ENCODE measurements at places on chromosomes 3 and 15. TPM values are rescaled to one million over a fixed set of nuclear protein-coding genes. Genes with fewer than 3 reads are reported as not detected.
A peak's percentile ranks its signal among the peaks of the same experiment; 100 is the strongest.

The KCNAB1 gene
- 11.7 TPM for total RNA-seq

DNA sequence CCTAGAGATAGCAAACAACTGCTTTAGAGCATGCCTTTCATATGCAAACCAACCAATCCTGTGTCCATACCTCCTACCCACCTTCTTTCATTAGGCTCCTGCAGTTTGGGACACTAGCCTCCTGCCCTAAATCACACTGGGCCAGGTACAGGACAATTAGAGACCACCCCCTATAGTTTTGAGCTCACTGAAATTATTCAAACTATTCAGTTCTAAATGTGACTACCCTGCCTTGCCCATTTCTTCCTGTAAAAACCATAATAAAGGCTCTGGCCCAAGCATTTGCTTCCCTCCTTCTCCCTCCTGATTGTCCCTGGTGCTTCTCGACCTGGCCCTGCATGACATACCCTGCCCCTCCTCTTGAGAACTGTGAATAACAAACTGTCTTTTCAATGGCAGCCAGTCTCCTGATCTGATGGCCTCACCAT lies 31.4 kb upstream of the LRIG1 start:
- no peaks in the 10 kb centered on the region for H3K4me1 ChIP-seq
- no peaks in the 10 kb centered on the region for H3K36me3 ChIP-seq
- no peak overlapping the region for H3K27ac ChIP-seq
- H3K4me3 ChIP-seq, result no peak overlapping the region
- no peak for DNase-seq
- no peaks in the 10 kb centered on the region for H3K27me3 ChIP-seq

The ARPP21 gene
- total RNA-seq, result not detected

The SPINK8 gene
- not detected for total RNA-seq

DNA sequence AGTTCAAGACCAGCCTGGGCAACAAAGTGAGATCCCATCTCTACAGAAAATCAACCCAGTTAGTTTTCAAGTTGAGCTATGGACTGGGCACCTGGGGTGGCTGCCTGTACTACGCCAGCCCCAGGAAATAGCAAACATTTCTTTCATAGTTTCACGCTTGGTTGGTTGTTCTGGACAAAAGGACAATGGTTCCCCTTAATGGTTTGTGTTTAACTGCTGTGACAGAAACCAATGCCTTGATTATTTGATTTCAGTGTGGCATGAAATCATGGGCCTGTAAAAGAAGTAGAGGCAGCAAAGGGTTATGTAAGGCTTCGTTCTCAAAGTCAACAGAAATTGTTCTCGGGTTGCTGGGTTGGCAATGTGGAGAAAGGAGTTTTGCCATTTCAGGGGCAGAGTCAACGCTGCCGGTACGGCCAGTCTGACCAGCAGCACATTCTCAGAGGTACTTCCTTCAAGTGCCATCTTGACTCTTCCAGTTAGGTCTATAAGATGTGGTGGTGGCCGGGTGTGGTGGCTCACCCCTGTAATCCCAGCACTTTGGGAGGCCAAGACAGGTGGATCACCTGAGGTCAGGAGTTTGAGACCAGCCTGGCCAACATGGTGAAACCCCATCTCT lies 12.7 kb downstream of the LCMT2 start:
- no peaks in the 10 kb centered on the region for H3K4me1 ChIP-seq
- peaks cover 6% of the 10 kb centered on the region for H3K27me3 ChIP-seq
- no peaks in the 10 kb centered on the region for H3K36me3 ChIP-seq
- no peak for DNase-seq
- H3K4me3 ChIP-seq, result no peak overlapping the region
- H3K27ac ChIP-seq, result no peak overlapping the region

- H3K36me3 ChIP-seq, result no peaks in the 10 kb centered on the region
- no peak overlapping the region for H3K27ac ChIP-seq
- no peak for DNase-seq
- H3K27me3 ChIP-seq, result no peaks in the 10 kb centered on the region
These were observed 148.5 kb downstream of the OSBPL10 start for GRCh38 chr3:31832551-31832950.

DNA sequence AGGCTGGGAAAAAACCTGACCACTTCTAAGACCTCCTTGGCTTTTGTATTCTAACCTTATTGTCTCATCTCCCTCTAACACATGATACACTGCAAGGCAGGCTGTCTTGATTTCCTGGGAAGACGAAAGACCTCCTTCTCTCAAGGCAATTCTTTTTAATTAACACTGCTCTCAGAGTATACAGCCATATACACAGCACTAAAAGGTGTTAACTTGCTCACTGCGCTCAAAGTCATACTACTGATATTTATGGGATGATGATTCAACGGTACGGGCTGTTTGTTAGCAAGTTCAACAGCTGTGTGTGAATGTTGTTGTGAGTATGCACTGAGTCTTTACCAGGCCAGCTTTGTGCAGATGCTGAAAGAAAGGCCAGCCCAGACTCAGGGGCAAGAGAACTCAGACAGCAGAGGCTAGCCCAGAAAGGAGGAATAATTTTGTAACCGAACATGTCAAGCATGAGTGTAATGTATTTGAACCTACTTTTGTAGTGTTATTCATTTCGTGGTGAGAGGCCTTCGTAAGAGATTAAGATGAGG lies 229.9 kb downstream of the IL5RA start:
- no peak overlapping the region for H3K4me3 ChIP-seq
- no peak for DNase-seq
- no peaks in the 10 kb centered on the region for H3K4me1 ChIP-seq
- no peaks in the 10 kb centered on the region for H3K27me3 ChIP-seq
- H3K27ac ChIP-seq, result no peak overlapping the region

GRCh38 chr3:150545419-150546225 lies 674 bp downstream of the SERP1 start:
- peak overlapping the region; percentile 97 for H3K27ac ChIP-seq
- DNase-seq, result peak; percentile 30
- no peaks in the 10 kb centered on the region for H3K27me3 ChIP-seq

- no peak overlapping the region for H3K4me3 ChIP-seq
- H3K4me1 ChIP-seq, result no peaks in the 10 kb centered on the region
- H3K36me3 ChIP-seq, result no peaks in the 10 kb centered on the region
- no peak for DNase-seq
These were observed 27.1 kb upstream of the C3orf49 start for GRCh38 chr3:63791974-63792373.

GRCh38 chr3:39934696-39935095 lies 125.3 kb downstream of the MYRIP start:
- H3K27me3 ChIP-seq, result no peaks in the 10 kb centered on the region
- no peaks in the 10 kb centered on the region for H3K36me3 ChIP-seq
- H3K27ac ChIP-seq, result no peak overlapping the region

The SLC2A2 gene
- not detected for total RNA-seq

DNA sequence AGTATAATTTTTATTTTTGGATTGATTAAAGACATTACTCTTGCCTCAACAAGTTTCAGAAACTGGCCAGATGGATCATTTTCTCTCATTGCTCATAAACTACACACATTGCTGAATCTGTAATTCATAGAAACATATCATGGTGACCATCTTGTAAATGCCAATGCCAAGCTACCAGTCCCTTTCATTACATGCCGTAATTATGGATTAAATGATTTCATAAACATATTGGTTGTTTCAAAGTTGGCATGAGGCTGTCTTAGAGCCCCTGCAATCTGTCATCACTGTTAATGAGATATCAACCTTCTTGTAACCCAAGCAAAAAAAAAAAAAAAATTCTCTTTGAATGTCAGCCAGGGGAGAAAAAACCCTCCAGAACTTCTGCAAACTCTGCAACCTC lies 112.2 kb downstream of the DCLK3 start:
- H3K27me3 ChIP-seq, result no peaks in the 10 kb centered on the region
- no peaks in the 10 kb centered on the region for H3K4me1 ChIP-seq
- DNase-seq, result no peak
- no peak overlapping the region for H3K4me3 ChIP-seq
- no peak overlapping the region for H3K27ac ChIP-seq
- H3K36me3 ChIP-seq, result no peaks in the 10 kb centered on the region

DNA sequence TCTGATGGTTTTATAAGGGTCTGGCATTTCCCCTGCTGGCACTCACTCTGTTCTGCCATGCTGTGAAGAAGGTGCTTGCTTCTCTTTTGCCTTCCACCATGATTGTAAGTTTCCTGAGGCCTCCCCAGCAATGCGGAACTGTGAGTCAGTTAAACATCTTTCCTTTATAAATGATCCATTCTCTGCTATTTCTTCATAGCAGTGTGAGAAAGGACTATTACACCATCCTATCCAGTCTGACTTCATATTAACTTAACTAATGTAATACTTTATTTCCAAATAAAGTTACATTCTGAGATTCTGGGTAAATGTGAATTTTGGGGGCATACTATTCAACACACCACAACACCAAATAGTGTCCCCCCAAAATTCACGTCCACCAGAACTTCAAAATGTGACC lies 22.2 kb upstream of the MAP3K13 start:
- H3K36me3 ChIP-seq, result no peaks in the 10 kb centered on the region
- DNase-seq, result no peak
- no peak overlapping the region for H3K27ac ChIP-seq

DNA sequence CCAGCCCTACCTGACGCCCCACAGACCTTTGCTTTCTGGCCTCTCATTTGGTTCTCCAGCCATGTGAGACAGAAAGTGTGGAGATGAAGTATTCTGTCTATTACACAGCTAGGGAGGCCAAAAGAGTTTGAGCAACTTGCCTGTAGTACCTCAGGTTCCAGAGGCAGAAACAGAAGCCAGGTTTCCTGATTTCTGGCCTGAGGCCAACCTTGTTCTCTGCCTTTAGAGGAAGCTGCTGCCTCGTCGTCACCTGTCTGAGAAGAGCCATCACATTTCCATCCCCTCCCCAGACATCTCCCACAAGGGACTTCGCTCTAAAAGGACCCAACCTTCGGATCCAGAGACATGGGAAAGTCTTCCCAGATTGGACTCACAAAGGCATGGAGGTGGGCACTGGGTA lies 3.8 kb downstream of the IL17RE start:
- H3K36me3 ChIP-seq, result no peaks in the 10 kb centered on the region
- no peaks in the 10 kb centered on the region for H3K27me3 ChIP-seq
- no peak for DNase-seq
- H3K4me1 ChIP-seq, result peaks cover 22% of the 10 kb centered on the region
- no peak overlapping the region for H3K4me3 ChIP-seq

The ARGFX gene
- not detected for total RNA-seq

The RSRC1 gene
- total RNA-seq, result 24.8 TPM

- no peak overlapping the region for H3K27ac ChIP-seq
- no peak for DNase-seq
- no peak overlapping the region for H3K4me3 ChIP-seq
- no peaks in the 10 kb centered on the region for H3K27me3 ChIP-seq
- H3K4me1 ChIP-seq, result peaks cover 30% of the 10 kb centered on the region
- H3K36me3 ChIP-seq, result no peaks in the 10 kb centered on the region
These were observed 37.0 kb downstream of the ABHD2 start for GRCh38 chr15:89125088-89125826.

DNA sequence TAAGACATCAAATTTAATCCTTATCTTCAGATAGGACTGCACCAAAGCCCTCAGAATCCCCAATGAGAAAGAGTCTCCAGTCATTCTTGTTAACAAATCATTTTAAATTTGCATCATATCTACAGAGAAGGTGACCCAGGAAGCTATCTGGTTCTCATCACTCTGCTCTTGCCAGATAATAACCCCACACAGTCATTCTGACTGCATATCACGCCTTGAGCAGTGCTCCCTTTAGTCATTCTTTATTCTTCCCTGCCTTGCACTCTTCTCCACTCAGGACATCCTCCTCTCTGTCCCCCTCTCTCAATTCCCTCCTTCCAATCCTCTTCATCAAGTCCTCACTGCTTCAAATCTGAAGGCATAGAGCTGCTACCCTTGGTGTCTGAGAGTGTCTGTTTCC lies 83.7 kb upstream of the COL6A6 start:
- H3K4me1 ChIP-seq, result no peaks in the 10 kb centered on the region
- no peak for DNase-seq
- no peaks in the 10 kb centered on the region for H3K36me3 ChIP-seq
- no peak overlapping the region for H3K4me3 ChIP-seq

The PSTPIP1 gene
- not detected for total RNA-seq

The SLC28A2 gene
- not detected for total RNA-seq

GRCh38 chr15:100526027-100526481 lies 2.7 kb downstream of the CERS3 start:
- no peak overlapping the region for H3K27ac ChIP-seq
- no peaks in the 10 kb centered on the region for H3K27me3 ChIP-seq

GRCh38 chr15:91940496-91941381 lies 87.2 kb downstream of the SLCO3A1 start:
- no peaks in the 10 kb centered on the region for H3K36me3 ChIP-seq
- no peak overlapping the region for H3K27ac ChIP-seq
- H3K4me1 ChIP-seq, result no peaks in the 10 kb centered on the region
- DNase-seq, result no peak

DNA sequence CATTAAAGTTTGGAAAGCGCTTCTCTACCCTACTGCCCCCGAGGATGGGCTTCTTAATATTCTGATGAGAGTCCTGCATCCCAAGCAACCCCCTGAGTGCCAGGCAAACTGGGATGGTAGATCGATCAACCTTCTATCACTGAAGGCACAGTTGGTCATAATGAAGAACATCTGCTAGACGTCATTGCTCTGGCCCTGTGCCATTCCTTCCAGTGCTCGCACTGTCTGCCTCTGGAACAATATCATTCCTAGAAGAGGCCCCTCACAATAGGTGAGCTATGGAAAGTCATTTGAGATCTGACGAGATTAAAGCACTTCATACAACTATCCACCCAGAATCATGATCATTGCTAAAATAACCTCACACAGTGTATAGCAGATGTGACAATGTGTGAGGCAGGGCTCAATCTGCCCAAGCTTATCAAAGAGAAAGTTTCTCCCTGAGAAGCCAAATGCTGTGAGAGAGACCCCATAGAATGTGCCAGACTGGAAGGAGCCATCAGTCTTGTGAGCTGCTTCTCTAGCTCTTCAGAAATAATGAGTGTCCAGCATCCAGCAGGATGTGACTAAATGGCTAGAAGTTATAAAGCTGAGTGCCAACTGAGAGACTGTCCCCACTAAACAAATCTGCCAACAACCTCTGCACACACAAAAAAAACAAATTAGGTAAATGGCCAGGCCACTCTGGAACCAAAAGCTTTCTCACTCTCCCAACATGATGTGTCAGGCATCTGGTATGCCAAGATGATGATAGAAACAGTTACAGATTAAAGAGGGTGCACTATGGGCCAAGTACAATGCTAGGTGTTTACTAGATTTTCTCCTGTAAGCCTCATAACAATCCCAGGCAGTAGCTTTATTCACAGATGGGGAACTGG lies 165.5 kb downstream of the NECTIN3 start:
- no peak overlapping the region for H3K27ac ChIP-seq
- no peaks in the 10 kb centered on the region for H3K36me3 ChIP-seq

The GOLGA6L4 gene
- total RNA-seq, result 7.5 TPM

- no peaks in the 10 kb centered on the region for H3K36me3 ChIP-seq
- DNase-seq, result no peak
- no peaks in the 10 kb centered on the region for H3K4me1 ChIP-seq
- H3K4me3 ChIP-seq, result no peak overlapping the region
- H3K27ac ChIP-seq, result no peak overlapping the region
These were observed 91.7 kb downstream of the CHSY1 start for GRCh38 chr15:101159936-101160815.

- H3K36me3 ChIP-seq, result no peaks in the 10 kb centered on the region
- DNase-seq, result peak; percentile 89
- H3K27me3 ChIP-seq, result no peaks in the 10 kb centered on the region
- H3K4me1 ChIP-seq, result peaks cover 64% of the 10 kb centered on the region
These were observed 124.7 kb downstream of the RPL22L1 start for GRCh38 chr3:170745211-170745718.

Data from endothelial cell of umbilical vein (primary cell).